ENCODE measurements at places on chromosomes 11 and 22.

GRCh38 chr11:119095066-119095880 is 6.4 kb downstream of the DPAGT1 start:
- peak; percentile 99 for DNase-seq

DNA sequence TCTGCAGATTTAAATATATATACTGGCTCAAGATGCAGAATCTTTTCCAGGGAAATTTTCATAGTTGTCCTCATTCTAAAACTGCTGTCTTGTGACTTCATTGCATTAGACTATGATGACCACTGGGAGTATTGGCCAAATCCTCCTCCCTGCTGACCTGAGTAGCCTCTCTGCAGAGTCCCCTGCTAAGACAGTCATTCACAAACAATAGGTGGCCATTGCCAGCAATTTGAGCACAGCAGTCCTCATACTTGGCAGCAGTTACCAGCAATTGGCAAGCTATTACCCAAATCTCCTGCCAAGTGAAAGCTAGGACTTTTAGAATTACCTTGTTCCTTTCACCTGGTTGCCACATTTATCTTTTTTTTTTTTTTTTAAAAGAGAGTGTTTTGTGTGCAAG is 325.8 kb downstream of the FAT3 start:
- DNase-seq: peak; percentile 72

DNA sequence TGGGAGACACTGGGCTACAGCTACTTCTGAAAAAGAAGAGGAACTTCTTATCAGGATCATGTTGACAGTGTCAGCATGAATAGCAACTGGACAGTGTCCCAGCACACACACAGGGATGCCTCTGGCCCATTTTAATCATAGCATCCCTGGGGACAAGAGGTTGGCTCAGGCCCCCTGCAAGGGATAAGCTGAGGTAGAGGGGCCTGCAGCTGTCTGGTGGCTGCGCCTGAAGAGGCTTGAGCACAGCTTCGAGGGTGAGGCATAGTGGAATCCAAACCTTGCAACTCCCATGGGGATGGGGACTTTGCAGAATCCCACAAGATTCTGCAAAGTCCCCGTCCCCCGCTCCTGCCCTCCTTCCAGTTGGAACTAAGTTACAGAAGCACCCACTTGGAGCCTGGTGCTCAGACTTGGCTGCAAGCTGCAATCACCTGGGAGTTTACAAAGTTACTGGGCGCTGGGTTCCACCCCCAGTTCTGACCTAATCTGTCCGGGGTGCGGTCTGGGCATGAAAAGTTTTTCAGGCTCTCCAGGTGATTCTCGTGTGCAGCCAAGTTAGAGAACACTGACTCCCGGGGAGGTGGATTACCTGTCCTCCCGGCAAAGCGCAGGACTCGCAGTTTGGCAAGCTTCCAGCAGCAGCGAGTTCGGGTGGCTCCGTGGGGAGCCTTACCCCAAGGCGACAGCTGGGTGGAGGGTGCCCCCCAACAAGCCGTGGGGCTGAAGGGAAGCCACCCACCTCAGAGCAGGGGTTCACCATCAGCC is 16.0 kb upstream of the LINC01488 start:
- DNase-seq: no peak

DNA sequence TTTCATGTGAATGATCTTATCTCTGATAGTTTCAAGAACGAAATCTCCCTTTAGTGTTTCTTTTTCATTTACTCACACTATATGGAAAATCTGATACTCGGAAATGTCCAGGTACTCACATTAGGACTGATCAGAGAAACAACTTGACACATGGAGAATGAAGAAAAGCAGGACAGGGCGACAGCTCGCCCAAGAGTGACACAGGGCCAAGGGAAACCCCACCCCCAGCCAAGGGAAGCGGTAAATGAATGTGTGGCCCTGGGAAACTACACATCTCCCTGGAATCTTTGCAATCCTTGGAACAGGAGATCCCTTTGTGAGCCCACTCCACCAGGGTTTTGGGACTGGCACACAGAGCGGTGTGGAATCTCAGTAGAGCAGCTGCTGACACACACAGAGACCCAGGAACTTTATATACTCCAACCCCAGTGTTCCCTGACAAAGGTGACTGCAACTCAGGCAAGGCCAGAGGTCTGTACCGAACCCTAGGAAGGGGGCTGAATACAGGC is 303.7 kb upstream of the ARHGAP42 start:
- DNase-seq: no peak

DNA sequence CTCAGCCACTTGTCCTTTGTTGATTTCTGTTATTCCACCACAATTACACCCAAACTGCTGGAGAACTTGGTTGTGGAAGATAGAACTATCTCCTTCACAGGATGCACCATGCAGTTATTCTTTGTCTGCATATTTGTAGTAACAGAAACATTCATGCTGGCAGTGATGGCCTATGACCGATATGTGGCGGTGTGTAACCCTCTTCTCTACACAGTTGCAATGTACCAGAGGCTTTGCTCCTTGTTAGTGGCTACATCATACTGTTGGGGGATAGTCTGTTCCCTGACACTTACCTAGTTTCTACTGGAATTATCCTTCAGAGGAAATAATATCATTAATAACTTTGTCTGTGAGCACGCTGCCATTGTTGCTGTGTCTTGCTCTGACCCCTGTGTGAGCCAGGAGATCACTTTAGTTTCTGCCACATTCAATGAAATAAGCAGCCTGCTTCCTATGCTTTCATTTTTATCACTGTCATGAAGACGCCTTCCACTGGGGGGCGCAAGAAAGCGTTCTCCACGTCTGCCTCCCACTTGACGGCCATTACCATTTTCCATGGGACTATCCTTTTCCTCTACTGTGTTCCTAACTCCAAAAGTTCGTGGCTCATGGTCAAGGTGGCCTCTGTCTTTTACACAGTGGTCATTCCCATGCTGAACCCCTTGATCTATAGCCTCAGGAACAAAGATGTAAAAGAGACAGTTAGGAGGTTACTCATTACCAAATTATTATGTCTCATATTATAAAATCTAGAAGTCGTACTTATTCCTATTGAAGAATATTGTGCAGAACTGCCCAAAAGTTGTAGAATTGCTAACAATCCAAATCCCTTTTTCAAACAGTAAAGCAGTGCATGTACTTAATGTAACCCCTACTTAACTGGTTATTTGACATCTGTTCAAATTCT is 53.2 kb downstream of the OR4C6 start:
- DNase-seq: no peak

DNA sequence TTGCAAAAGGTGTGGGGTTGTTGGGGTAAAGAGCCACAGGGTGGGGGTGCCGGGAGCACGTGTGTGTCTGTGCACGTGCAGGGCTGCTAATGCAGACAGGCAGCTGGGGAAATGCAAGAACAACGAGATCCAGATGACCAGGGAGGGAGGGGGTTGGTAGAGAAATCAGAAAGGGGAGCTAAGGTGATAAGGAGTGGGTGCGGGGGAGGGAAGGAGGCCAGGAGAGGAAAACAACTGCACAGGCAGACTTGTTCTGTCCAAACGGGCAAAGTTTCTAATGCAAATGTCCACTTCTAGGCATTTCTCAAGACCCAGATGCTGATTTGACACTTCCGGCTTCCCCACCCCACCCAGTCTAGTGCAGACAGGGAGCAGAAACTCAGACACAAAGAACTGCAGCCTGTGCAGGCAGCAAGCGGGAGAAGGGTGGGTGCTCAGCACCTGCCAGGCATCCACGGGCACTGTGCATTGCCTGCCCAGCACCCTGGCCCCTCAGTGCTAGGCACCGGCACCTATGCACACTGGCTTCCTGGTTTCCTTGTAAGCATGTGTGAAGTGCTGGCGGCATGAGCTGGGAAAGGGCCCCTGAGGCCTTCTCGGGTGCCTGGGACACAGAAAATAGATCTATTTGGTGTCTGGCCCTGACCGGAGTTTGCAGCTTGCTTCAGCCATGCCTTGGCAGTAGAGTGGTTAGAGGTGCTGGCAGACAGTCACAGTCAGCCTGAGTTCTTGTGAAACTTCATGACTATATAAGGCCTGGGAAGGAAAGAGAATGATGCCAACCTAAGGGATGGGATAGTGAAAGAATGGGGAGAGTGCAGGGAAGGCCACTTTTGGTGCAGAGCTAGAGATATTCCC is 220.1 kb upstream of the SORL1-AS1 start:
- DNase-seq: no peak

DNA sequence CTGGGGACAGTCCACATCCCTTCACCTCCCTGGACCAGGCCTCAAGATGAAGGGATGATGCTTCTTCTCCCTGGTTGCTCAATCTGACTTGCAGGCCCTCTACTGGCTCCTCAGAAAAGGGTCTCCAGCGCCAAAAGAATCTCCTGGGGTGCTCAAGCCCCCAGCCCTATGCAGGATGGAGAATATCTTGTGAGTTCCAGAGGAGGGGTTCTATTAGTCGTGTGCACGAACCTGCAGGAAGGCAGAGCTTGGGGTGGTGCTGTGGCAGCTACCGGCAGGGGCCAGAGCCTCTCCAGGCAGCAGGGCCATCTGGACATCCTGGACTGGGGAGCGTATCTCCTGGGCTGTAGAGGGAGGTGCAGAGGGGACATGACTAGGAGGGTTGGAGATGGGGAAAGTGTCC is 1339.5 kb downstream of the BRD1 start:
- no peak for DNase-seq

DNA sequence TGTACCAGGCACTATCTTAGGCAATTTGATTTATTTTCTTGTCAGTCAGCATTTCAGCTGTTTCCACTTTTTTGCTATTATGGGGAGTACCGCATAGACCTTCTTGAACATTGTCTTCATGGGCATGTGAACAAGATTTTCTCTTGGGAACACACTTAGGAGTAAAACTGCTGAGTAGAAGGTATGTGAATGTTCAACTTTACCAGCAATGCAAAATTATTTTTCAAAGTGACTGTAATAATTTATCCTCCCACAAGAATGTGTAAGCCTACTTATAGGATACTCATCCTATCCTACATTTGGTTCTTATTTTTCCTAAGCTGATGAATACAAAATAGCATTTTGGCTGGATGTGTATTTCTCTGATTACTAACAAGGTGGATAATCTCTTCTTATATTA is 132.0 kb upstream of the NAV2 start:
- no peak for DNase-seq

- DNase-seq: no peak
Observed at GRCh38 chr11:119608201-119608600, 120.8 kb downstream of the NECTIN1 start.

GRCh38 chr11:2256951-2257700 is 13.3 kb downstream of the ASCL2 start:
- no peak for DNase-seq

- no peak for DNase-seq
Observed at GRCh38 chr11:121688860-121689614, 236.3 kb upstream of the SORL1-AS1 start.

- peak; percentile 80 for DNase-seq
Observed at GRCh38 chr11:11211888-11212287, 141.2 kb downstream of the CSNK2A3 start.

- DNase-seq: no peak
Observed at GRCh38 chr11:66414120-66414934, 6.5 kb upstream of the NPAS4 start.

DNA sequence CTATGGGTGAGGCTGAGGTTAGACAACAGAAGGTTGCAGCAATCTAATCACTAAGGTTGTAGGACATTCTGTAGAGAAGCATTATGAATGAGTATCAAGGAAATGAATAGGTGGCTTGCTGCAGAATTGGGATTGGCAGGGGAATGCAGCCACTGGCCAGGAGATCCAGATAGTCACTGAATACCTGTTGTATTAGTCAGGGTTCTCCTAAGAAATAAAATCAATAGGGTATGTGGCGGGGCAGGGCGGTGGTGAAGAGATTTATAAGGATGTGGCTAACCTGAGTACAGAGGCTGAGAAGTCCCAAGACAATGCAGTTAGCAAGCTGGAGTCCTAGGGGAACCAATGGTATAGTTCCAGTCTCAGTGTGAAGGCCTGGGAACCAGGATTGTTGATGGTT is 163.0 kb downstream of the SPON1 start:
- DNase-seq: no peak

DNA sequence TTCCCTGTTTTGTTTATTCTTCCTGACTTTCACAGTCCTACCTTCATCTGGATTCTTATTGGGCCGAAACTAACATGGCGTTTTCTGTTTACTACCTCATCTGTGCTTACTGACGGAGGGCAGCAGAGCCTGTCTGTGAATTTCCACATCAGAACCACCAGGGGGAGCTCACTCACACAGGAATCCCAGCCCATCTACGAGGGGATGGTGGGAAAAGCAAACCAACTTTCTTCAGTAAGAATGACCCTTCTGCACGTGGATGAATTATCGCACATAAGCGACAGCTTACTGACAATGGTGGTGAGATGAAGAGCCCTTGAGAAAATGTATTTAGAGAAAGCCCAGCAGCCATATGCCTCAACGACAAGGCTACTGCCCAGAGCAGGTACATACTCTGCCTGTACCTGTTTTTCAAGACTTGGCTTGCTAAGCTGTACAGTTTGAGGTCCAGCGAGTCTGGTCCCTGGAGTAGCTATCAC is 42.5 kb downstream of the LARGE2 start:
- peak; percentile 63 for DNase-seq

- DNase-seq: no peak
Observed at GRCh38 chr22:47210686-47211085, 448.2 kb downstream of the TBC1D22A start.

DNA sequence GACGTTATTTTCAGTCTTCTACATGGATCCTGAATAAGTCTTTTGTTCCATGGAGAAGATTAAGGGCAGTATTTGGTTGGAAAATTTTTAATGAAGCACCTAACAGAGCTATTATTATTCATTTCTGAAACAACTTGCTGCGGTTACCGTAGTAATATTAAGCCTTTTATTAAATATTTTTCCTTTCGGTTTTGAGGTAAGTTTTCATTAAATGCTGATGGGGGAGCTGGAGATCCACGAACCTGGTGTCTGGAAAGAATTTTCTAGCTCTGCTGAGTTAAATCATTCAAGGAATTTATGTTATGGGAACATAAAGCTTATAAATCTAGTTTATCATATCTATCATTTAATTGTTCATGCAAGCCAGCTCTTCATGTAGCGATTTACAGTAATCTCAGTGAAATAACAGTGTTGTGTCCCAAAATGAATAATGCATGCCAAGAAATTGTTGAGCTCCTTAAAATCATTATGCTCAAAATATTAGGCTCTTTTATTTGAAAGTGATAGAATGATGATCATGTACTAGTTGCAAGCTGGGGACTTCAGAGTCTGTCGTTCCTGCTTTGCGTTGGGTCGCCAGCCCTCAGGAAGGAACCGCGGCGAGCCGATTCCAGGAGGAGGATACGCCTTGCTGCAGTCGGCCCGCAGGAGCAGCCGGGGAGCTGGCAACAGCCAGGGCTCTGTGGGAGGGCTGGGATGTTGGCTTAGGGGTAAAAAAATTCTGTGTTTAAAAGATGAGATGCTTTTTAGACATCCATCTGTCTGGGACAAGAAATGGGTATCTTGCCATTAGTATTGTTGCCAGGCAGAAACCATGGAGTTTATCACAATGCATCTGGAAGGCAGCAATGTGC is 83.1 kb downstream of the TBC1D22A start:
- DNase-seq: peak; percentile 63

GRCh38 chr11:111886844-111887243 is 7.5 kb downstream of the CFAP68 start:
- no peak for DNase-seq

DNA sequence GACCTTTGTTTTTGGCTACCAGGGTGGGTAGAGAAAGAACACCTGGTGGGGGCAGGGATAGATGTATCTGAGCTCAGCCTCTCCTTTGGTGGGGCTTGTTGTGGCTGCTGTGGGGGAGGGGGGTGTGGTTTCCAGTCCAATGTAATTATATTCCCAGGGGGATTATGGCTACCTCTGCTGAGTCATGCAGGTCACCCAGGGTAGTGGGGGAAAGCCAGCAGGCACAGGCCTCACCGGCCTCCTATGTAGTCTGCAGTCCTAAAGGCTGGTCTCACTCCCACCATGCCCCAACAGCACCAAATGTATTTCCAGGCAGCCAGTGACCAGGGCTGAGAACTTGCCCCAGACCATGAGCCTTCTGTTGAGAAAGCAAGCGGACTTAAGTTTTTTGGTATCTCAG is 119.6 kb downstream of the DYNC2H1 start:
- DNase-seq: no peak

Measured in NCI-H446 treated with DMSO at 0.1 percent for 48 hours (cell line).